ENCODE measurements at places on chromosomes 12 and 14.
A peak's percentile ranks its signal among the peaks of the same experiment; 100 is the strongest.

DNA sequence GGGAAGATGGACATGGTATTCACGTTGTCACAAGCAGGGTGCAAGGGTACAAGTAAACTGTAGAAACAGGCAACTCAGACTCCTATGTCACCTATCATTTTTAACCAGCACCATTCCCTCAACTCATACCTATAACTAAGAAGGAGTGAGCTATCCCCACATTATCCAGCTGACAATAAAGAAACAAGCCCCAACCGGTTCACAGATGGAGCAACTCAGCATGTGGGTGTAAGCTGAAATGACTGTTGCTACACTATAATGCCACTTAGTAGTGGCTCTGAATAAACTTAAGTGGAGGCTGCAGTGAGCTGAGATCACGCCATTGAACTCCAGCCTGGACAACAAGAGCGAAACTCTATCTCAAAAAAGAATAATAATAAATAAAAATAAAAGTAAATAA is 829.5 kb upstream of the MDGA2 start:
- no peak for DNase-seq

DNA sequence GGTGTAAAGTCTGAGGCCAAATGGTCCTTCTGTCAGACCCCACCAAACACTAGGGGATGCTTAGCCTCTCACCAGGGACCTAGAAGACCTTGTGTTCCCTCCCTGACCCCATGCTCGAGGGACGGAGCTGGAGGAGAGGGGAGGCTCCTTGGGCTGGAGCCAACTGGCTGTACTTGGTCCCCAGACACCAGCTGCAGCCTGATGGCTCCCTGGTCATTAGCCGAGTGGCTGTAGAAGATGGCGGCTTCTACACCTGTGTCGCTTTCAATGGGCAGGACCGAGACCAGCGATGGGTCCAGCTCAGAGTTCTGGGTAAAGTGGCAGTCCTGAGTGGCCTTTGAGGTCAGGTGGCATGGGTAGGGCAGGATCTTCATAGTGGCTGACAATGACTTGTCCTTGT is 29.0 kb downstream of the PAPLN start:
- no peak for DNase-seq

DNA sequence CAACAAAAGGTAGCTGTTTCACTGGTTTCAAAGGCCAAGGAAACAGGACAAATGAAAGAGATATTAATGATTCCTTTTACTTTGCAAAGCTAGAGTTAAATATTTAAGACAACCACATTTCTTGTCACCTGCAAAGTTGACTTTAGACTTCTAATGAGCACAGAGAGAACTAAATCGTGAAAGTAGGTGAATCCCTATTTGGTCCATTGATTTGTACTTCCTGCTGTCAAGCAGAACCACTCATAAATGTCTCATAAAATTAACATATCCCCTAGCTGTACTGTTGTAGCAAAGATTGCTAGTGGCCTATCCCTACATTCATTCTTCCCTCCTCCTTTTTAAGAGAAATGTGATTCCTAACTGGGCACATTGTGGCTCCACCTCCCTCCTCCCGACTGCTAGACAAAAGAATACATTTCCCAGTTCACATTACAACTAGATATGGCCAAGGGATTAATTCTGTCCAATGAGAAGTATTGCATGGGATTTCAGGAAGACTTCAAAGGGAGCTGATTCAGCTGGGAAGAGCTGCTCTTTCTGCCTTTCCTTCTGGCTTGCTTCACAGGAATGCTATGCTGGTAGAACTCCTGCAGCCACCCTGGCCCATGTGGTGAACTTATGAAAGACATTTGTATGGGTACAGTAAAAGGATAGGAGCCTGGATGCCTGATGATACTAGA is 227.5 kb upstream of the ABCD2 start:
- DNase-seq: peak; percentile 31

DNA sequence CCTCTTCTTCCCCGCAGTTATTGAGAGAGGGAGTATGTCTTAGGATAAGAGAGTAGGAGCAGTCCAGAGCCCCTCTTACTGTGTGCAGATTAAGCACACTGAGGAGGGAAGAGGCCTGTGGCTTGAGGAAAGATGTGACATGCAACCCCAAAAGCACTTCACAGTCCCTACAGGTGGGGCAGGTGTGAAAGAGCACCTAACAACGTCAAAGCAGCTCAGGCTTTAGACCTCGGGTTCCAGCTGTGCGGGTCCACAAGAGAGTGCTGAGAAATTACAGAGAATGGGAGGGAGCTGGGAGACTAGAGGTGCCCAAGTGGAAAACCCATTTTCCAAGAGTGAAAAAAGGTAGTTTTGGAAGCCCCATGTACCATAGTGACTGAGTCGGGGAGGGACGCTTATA is 127.6 kb downstream of the SLC25A47 start:
- DNase-seq: no peak

GRCh38 chr12:98328467-98328866 is 186.9 kb upstream of the TMPO start:
- DNase-seq: no peak

DNA sequence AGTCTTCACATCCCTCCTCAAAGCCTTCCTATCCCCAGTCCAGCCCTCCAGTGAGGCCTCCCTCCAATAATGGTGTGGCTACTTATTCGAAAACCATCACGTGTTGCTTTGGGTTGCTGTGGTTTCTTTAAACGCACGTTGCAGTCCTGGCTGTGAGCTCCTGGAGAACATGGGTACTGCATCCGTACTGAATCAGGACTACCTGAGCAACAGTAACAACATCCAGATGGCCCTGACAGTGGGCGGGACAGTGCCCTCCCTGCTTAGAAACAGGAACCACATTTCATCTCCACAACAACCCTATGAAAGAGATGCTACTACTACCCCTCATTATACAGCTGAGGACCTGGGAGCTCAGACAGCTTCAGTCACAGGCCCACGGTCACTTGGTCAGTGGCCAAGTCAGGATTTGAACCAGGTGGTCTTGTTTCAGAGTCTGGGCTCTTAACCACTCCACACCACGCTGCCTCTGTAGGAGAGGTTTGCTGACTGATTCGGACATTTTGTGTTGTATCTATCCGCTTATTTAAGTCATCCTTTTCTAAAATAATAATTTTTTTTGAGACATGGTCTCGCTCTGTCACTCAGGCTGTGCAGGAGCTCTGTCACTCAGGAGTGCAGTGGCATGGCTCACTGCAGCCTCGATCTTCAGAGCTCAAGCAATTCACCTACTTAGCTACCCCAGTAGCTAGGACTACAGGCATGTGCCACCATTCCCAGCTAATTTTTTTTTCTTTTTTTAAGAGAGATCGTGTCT is 104.8 kb downstream of the DPF3 start:
- no peak for DNase-seq

GRCh38 chr14:100862277-100862676 is 36.4 kb downstream of the MEG3 start:
- peak; percentile 29 for DNase-seq

DNA sequence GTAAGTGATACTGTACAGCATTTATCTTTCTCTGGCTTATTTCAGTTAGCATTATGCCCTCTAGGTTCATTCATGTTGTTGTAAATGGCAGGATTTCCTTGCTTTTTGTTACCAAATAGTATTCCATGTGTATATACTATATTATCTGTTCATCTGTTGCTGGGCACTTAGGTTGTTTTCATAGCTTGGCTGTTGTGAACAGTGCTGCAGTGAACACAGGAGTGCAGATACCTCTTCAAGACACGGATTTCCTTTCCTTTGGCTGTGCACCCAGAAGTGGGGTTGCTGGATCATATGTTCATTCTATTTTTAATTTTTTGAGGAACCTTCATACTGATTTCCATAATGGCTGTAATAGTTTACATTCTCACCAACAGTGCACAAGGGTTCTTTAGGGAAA is 21.5 kb downstream of the EP400 start:
- no peak for DNase-seq

DNA sequence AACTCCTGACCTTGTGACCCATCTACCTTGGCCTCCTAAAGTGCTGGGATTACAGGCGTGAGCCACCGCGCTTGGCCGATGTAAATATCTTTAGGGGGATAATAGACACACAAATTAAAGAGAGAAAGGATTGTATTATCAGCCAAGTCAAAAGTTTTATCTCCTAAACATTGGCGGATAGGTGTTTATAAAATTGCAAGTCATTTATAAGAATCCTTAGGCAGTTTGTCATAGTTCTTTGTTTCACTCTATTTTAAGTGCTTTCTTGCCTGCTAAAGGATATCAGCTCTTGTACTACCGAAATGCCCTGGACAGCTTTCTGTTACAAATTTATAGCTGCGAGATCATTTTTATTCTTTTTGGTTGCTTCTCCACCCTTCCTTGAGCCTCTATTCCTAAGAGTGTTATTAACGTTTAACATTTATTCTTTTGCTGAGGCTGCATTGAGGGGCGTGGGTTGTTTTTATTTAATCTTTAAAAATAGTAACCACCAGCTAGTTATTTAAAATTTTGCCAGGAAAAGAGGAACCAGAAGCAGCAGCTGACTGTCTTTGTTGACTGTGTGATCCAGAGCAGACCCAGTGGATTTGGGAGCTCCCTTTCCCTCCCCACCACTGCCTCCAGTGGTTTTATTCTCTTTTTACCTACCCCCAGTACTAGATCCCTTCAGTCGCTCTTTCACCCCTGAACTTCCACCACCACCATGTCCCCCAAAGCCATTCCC is 106.4 kb downstream of the DIP2B start:
- no peak for DNase-seq

DNA sequence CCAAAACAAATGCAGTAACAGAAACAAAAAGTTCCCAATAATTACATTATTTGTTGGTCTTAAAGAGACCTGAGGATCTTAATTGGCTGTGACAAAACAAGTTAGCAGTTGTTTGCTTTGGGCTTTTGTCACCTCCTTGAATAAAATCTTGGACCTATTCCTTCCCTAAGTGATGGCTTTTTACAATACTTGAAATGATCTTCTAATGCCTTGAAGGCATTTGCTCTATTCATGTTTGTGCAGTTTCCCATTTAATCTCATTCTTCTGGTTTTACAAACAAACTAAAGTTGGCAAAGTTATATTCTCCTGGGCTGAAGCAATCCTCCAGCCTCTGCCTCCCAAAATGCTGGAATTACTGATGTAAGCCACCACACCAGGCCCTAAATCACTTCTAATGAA is 98.8 kb downstream of the OSBPL8 start:
- DNase-seq: no peak

GRCh38 chr12:126389961-126390360 is 1324.7 kb downstream of the AACS start:
- DNase-seq: peak; percentile 16

DNA sequence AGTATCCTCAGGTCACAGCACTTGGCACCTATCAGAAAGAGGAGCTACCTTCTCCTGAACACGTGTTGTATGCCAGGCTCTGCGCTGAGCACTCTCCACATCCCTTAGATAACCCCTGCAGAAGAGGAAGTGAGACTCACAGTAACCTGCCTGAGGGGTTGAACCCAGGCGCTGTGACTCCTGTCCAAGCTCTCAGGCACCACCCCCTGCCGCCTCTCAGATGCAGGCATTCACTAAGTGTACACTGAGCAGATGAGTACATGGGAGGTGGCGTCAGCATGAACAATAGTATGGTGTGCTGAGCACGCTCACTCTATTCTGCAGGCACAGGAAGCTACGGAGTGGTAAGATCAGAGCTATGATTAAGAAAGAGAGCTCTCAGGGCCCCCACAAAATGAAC is 21.0 kb upstream of the RIC8B start:
- DNase-seq: no peak

- DNase-seq: peak; percentile 98
These were observed at the start of gene PIGH for GRCh38 chr14:67599698-67600561. TSS of gene PIGH (minus strand) at chr14:67600268. CDS start at chr14:67600203, 65 bp downstream.

GRCh38 chr12:64506955-64507354 is 55.0 kb downstream of the TBK1 start:
- DNase-seq: no peak
